ENCODE measurements at places on chromosomes 13 and 19. TPM values are rescaled to one million over a fixed set of nuclear protein-coding genes. Genes with fewer than 3 reads are reported as not detected.
A peak's percentile ranks its signal among the peaks of the same experiment; 100 is the strongest.

DNA sequence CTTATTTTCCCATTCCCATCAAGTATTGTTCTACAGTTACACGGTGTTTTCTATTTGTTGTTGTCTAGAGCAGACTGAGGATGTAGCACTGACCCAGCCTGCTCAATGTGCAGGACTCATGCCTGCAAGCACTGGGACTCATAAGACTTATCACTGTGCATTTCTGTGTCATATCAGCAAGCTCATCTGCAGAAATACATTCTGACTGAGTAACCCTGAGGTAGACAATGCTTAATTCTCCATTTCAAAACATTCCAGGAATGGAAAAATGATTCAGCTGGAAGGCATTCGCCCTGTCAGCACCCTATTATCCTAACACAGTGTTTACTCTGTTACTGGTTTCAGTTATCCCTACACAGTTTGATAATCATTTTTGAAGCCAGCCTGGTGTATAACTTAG, 2506.4 kb downstream of the PCDH9 start:
- no peak for DNase-seq

GRCh38 chr19:3175781-3176714, 2.5 kb upstream of the S1PR4 start:
- DNase-seq = no peak

DNA sequence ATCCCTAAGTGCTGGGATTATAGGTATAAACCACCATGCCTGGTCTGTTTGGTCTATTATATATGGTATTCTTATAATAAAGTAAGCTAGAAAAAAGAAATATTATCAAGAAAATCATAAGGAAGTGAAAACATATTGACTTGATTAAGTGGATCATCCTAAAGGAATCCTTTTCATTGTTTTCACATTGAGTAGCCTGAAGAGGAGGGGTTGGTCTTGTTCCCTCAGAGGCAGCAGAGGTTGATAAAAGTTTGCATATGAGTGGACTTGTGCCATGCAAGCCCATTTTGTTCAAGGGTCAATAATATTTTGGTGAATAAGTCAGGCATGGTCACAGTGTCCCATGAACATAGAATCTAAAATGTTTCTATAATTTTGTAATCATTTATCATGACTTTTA, 52.7 kb downstream of the ZNF627 start:
- no peak for DNase-seq

DNA sequence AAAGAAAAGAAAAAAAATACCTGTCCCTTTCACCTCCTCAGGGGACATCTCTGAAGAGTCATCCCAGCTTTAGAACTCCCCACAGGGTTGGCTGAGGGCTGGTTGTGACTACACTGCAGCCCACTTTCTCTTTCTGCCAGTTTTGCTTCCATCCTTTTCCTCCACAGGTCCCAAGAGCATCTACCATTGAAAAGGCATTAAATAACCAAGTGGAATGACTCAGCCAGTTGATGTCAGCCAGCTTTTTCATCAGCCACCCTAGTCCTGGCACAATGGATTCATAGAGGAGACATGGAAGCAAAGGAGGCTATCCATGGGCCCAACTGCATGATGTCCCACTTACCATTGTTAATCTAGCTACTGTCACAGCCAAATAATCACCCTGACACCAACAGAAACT, 9.2 kb upstream of the RCBTB1 start:
- no peak for DNase-seq

GRCh38 chr19:32200312-32201038, 144.9 kb upstream of the ZNF507 start:
- DNase-seq = no peak

DNA sequence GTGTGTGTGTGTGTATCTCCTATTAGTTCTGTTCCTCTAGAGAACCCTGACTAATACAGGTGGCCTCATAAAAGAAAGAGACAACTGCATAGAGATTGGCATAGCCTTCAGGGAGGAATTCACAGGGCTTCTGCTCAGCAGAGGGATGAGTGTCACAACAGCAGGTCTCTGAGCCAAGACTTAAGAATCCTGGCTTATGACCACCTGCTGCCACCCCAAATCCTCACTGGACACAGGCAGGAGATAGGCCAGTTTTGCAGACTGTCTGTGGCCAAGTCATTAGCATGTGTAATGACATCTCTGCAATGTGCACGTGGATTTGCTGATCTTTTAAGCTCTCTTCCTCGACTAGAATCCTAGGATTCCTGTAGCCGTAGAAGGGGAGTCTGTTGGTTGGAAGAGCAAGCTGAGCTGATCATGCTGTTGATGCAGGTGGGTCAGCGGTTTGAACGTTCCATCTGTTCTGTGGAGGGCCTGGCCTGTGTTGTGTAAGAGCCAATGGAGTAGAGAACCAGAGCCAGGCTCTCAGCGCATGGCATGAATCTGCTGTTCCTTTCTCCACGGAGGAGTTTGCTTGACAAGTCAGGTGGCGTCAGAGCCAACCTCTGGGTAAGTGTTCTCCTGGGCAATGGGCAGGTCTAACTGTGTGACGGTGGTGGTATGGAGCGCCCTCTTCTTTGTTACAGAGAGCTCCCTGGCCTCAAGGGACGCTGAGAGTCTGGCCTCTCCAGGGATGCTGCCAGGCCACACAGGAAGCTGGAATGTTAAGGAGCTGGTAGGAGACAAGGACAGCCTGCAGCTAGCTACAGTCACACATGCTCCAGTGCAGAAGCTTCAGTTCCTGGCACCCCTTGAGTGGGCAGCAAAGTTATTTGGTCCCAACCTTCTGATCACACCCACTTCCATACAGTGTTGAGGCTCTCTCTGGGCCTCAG, 503.1 kb downstream of the FOXO1 start:
- DNase-seq = no peak

DNA sequence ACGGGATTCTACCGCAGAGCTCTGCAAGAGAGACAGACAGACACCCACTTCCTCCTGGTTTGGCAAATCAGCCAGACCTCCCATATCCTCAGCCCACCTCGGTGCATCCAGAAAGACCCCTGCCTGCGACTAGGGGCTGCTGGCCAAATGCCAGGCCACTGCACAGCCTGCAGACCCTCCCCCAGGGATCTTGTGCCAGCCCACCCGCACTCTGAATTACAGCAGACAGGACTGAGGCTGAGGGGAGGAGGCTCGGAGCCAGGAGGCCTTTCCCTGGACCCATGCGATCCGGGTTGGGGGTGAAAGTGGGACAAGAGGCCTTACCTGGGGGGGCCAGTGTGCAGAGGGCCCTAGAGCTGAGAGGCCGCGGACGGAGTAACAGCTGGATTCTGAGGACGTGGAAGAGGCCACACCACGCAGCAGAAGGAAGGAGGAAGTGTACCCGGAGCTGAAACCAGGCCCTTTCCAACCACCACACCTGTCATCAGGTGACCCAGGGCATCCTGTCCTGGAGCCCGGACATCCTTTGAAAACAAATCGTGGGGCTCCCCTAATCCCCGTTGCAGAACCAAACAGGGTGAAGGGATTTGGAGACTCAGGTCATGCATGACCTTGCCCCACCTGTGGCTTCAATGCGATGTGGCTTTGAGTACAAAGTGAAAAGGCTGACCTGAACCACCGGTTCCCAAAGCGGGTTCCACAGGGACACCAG, 993 bp downstream of the FUT6 start:
- DNase-seq = no peak

Gene VSIG10L
- polyA plus RNA-seq = 2.7 TPM

Gene MUC16
- polyA plus RNA-seq = not detected

Gene PLPP2
- polyA plus RNA-seq = 0.33 TPM

DNA sequence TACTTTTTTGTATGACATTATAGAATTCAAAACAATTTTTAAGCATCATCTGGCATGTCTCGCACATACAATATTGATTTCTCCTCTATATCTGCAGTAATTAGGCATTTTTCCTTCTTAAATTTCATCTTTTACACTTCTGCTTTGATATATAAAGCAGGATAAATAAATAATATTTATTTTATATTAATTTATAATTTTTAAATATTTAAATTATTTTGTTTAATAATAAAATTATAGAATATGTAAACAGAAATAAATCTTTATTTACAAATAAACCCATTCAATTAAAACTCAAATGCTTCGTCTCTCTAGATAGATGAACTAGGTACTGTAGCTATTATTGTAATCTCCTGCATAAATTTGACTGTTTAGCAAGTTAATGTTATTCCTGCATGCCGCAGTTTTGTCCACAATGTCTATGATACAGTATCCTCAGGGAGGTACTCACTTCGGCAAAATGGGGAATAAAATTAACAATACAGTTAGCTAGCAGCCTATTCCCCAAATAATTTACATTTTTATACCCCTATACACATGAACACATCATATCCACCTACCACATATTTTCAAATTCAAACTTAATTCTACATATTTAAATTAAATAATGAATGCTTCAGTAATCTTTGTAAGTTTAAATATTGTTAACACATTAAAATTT, 473.6 kb upstream of the SLC10A2 start:
- no peak for DNase-seq

GRCh38 chr19:42078538-42079275, 2.7 kb downstream of the ZNF574 start:
- DNase-seq = no peak

Gene ZNF99
- polyA plus RNA-seq = under 0.01 TPM

Gene ERICH4
- not detected for polyA plus RNA-seq

Gene WDR88
- 0.03 TPM for polyA plus RNA-seq

DNA sequence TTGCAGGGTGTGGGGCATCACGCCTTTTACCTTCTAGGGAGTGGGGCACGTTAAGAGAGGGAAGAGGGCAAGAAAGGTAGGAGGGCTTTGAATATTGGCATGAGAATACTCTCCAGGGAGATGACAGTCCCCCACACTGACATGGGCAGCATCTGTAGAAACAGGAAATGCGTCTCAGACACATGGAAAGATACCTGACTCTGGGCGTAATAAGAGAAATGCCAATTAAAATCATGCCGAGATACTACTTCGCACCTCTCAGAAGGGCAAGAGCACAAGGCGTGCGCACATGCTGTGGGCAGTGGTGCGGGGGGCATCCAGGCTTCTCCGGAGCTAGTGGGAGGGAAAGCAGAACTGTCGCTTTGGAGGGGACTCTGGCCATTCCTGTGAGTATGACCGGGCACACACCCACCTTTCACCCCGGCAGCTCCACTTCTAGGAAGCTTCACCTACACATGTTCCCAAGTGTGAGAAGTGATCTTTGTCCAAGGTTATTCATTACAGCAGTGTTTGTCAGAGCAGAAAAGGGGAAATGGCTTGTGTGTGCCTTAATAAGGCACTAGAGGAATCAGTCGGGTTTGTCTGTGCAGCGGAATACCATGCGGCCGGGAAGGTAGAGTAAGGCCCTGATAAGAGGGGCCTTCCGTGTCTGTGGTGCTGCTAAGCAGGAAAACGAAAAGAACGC, 99.5 kb downstream of the SIPA1L3 start:
- DNase-seq = no peak

GRCh38 chr19:4278419-4279266, at the start of gene SHD:
Gene SHD (plus strand): TSS chr19:4279266. CDS start chr19:4280064, 798 bp downstream.
- DNase-seq = no peak

Gene TSKS
- polyA plus RNA-seq = 1.7 TPM

DNA sequence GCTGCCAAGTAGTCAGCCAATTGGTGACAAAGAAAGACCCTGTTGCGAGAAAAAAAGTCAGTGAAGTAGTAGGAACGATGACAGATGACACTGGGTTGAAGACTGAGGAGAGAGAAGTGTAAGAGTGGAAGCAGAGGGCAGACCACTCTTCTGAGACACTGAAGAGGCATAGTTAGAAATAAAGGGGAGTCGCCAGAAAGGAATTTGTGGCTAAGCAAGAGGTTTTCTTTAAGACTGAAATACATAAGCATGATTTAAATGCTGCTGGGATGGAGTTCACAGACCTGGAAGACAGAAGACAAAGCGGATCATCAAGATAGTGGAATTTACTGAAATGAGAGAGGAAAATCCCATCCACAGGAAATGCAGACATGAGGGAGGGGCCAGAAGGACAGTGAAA, 56.2 kb upstream of the USPL1 start:
- DNase-seq = no peak

Gene FXYD3
- polyA plus RNA-seq = 4.0 TPM

Gene SOX1
- polyA plus RNA-seq = not detected

GRCh38 chr19:47315125-47315821, 5.6 kb downstream of the C5AR1 start:
- peak; percentile 92 for DNase-seq

Gene ZNF578
- 1.7 TPM for polyA plus RNA-seq

DNA sequence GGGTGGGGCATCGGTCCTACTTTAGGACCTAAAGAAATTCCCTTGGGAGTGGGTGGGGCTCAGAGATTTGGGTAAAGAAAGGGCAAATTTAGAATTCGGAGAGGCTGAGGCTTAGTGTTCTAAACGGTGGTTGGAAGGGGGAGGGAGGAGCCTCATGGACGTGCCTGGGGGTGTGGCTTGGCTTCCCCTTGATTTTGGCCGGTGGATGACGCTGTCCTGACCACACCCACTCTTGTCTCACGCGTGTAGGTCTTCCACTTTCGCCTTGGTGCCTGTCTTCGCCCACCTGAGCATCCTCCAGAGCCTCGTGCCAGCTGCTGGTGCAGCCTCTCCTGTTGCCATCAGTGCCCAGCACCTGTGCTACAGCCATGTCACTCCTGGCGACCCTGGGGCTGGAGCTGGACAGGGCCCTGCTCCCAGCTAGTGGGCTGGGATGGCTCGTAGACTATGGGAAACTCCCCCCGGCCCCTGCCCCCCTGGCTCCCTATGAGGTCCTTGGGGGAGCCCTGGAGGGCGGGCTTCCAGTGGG, 1.2 kb upstream of the NUP62 start:
- peak; percentile 71 for DNase-seq

DNA sequence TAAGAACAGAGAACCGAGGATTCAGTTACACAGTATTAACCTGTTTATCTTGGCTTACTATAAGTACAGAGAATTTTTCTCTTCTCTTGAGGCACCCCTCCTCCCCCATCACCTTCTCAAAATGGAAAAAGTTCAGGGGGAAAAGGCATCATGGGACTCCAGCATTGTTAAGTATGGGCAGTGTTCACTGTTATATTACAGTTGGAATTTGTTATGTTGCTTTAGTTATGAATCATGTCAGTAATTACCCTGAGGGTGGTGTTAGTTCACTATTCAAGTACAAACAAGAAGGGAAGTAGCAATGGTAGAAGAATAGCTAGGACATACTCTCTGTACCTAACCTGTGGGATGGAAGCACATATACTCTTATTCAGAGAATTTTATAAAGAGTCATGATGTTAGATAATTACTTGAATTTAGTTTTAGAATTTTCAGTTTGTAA, 12.0 kb downstream of the LPAR6 start:
- no peak for DNase-seq

DNA sequence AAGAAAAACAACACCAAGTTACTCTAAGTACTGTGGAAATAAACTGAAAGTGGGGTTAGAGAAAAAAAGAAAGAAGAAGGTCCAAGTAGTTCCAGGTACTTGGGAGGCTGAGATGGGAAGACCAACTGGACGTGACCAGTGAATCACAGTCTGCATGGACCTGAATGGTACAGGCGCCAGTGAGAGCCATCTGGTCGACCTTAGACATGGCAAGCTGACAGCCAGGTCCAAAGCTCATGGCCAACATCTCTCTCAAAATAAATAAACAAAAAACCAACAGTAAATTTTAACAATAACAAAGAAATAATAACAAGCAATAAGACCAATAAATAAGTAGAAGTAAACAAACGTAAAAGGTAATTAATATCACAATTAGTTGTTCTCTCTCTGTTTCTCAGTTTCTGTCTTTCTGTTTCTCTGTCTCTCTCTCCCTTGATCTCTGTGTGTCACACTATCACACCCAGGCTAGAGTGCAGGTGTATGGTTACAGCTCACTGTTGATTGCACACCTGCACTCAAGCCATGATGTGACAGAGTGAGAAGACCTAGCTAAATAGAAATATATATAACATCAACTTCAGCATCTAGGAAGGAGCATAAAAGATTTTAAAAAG, 31.6 kb upstream of the ZNF724 start:
- no peak for DNase-seq

- no peak for DNase-seq
Observed at GRCh38 chr19:608155-609003, 18.7 kb downstream of the HCN2 start.
